C1 segment of cervical spinal cord (tissue), 14 donors: ENCODE measurements at places on chromosomes 4 and X.

DNA sequence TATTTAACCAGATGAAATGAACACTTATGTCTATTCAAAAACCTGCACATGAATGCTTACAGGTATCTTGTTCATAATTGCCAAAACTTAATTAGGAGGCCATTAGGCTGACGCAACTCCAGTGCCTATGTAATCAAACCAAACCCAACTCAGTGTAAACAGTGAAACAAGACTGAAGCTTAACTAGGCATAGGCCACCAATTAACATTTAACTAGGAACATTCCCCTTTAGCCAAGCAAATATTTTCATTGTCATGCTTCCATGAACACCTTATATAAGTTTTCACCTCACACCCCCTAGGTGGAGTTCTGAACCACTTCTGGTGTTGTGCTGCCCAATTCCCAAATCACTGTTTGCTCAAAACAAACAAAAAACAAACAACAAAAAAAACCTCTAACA, 686.0 kb downstream of the STPG2 start:
- no peak for DNase-seq

GRCh38 chr4:112153211-112153791, 8.0 kb downstream of the FAM241A start:
- DNase-seq = no peak

- no peak for DNase-seq
These were observed 9.6 kb downstream of the GPC4 start for GRCh38 chrX:133405498-133406185.

DNA sequence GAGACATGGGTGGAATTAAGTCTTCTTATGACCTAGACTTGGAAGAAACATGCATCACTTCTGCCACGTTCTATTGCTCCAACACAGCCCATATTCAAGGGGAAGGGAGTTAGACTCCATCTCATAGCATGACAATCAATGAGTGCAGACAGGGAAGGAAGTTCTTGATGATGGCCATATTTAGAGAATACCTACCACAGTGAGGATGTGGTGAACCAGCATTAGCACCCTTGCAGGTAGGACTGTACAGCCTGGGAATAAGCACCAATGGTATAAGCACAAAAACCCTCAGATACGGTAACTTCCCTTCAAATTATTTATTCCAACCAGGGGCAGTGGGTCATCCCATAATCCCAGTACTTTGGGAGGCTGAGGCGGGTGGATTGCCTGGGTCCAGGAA, 29.8 kb downstream of the PAGE2 start:
- DNase-seq = no peak

DNA sequence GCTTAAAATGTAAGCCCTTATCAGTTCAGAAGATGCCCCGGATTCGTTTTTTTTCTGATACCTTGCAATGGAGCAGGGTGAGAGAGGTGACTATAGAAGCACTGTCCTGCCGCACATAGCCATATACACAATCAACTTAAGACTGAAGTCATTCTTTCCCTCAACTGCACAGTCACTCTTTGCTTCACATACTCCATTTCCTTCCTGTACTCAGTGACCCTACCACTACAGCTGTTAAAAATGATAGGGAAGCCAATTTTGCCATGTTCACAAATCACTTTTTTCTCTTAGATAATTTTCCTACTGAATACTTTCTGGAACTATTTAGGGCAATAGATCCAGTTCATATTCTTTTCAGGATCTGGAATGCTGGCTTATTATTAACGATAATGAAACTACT, 300.0 kb downstream of the ANK2 start:
- DNase-seq = no peak

- no peak for DNase-seq
These were observed 73.4 kb downstream of the CNOT6L start for GRCh38 chr4:77745792-77746191.

DNA sequence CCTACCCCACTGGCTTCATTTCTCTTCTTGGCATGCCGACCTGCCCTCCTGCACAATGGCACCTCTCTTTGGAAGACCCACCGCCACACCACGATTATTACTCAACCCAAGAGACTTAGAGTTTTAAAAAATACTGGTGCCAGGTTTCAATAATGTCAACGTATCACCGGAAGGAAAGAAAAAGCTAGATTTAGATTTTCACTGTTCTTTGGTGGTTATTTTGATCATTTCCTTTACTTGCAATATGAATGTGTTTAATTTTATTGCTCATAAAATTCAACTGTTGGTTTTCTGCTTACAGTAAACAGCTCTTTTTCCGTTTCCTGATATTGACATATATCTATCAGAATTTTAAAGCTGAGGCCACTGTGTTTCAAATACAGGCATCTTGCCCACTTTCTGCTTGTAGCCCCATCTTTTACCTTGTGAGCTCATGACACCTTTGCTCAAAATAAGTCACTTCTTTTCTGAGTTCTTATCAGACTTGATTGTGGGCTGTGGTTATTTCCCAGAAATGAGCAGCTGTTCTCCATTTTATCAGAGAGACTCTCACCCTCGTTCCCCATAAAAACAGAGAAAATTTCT, 439.1 kb downstream of the INPP4B start:
- DNase-seq = no peak

- no peak for DNase-seq
These were observed 982 bp downstream of the PDLIM5 start for GRCh38 chr4:94452476-94453371.

DNA sequence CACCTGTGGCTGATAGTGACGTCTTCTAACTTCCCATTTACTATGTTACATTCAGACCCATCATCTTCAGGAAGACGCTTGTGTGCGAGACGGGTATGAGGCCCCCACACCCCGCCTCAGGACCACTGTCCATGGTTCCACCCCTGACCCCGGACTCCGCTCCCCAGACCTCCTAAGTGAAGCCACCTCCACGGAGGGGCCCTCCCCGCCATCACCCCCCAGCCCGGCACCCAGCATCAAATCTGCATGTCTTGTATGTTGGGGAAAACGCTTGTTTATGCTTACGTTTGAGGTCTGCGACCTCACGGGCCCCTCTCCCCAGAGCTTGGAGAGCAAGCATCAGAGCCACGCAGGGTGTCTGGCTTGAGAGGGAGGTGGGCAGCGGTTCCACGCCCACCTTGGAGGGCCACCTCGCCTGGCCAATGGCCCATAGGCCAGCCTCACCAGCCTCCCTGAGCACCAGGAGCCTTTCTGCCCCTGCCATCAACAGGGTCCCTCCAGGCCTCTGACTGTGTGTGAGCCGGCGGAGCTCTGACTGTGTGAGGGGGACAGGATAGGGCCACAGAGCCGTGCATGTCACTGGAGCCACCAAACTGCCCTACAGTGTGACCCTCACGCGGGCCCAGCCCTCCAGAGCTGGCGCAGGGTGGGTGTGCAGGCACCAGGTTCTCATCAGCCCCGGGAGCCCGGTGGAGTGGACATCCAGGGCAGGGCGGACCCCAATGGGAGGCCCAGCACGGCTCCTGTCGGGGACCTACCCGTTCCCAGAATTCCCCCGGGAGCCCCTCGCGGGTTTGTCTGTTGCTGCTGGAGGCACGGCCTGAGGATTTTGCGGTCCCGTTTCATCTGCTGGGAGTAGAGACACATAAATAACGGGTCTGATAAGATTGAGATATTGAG, 88.4 kb upstream of the NKX1-1 start:
- DNase-seq = no peak

GRCh38 chr4:100816436-100817045, 298.7 kb upstream of the EMCN start:
- DNase-seq = no peak

GRCh38 chr4:139525414-139525813, 30.6 kb downstream of the SETD7 start:
- DNase-seq = no peak
